ENCODE measurements at places on chromosomes 11 and 22.

GRCh38 chr22:48631288-48631863 lies 1196.3 kb downstream of the BRD1 start:
- no peak for DNase-seq

- DNase-seq, result no peak
Measured at GRCh38 chr11:109972181-109972715, 120.9 kb upstream of the ZC3H12C start.

GRCh38 chr11:44658506-44658850 lies 68.3 kb upstream of the TSPAN18 start:
- no peak for DNase-seq

DNA sequence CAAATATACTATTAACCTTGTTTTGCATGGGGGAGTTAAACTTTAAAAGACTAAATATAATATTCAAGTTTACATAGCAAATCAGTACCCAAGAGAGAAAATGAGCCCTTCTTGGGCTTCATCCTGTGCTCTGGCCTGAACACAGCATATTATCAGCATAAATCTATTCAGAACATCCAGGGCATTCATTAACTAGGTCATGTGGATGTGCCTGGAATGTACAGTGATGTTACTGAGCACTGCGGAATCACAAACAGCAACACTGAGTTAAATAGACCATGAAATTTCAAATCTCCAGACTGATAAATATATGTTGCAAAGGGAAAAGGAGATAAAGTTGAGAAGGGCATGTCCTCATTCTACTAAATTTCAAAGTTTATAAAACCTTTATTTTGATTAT lies 426.4 kb downstream of the AASDHPPT start:
- no peak for DNase-seq

DNA sequence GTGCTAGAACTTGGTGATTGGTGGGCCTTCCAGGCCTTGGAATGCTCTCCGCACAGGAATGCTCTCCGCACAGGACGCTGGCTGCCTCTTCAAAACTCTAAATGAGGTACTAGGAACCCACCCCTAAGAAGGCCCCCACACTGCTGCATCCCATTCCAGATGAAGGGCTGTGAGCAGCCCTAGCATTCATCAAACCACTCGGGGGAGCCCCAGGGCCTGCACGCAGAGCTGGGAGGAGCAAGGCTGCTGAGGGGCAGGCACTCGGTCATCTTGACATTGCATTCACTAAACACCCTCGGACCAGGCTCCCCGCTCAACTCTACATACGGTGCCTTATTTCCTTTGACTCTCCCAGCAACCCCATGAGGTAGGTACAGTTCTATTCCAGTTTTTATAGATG lies 49.2 kb upstream of the EMID1 start:
- peak; percentile 6 for DNase-seq

DNA sequence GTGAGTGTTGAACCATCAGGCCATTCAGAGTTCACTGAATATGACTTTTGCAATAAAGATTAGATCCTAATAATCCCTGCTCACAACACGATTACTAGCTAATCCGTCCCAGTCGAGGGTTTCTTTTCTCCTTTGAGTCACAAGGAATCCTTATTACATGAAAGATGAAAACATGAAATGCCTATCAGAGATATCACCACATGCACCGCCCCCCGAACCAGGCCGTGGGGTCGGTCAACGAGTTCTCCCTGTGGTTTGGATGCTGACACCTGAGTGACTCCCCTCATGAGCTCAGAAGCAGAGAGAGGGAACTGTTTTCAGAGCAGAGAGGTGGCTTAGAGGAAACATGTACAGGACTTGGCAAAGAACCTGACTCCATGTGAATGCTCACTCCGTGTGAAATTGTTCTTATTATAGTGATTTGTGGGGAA lies 263.3 kb downstream of the ETS1 start:
- no peak for DNase-seq

DNA sequence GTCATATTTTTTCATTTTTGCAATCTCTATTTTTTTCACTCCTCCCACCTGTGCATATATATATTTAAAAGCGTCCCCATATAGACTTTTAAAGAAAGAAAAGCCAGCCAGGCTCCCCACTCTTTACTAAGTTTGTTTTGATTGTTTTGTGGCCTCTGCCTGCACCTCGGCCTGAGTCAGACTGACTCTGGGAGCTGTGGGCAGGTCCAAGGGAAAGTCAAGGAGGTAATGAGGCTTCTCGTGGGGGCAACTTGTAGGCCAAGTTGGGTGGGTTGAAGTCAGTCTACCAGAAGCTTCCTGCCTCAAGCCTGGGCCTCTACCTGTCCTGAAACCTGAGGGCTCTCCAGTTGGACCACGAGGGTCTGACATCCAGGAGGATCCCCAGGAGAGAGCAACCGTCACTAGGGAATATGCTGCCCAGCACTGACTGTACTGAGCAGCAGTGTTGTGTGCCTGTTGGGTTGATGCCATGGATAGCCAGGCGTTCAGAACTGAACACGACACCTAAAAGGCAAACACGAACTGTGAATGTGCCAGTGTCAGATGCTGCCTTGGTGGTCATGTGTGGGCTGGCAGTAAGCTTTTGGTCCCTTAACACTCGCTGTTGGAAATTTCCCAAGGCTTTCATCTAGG lies 58.8 kb downstream of the BMAL1 start:
- no peak for DNase-seq

DNA sequence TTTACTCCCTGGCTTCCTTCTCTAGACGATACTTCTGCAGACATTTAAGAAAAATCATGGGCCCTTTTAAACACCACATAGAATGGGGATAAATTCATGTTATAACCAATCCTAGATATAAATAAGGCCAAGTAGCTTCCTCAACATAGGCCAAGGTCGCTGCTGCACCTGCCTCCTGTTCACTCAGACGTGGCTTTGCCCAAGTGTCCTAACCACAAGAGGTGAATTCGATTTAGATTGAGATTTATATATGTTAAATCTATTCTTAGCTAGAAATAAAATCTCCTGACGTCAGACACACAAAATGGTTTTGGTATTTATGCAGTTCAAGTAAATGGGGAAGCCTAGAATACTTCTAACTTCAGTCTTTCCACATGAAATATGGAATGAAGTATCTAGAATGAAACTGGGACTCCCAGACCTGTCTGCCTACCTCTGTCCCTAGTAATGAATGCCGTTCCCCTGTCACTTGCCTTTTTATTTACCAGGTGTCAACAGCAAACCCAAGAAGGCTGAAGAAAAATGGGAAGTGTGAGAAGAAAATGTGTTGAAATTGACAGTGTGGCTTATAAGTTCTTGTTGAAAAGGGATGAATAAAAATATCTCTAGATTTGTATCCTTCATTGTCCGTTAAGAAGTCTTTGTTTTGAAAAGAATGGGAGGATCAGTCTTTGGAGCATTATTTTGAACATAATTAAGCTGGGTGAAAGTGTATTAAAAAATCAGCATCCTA lies 131.8 kb downstream of the HIPK3 start:
- DNase-seq, result no peak

DNA sequence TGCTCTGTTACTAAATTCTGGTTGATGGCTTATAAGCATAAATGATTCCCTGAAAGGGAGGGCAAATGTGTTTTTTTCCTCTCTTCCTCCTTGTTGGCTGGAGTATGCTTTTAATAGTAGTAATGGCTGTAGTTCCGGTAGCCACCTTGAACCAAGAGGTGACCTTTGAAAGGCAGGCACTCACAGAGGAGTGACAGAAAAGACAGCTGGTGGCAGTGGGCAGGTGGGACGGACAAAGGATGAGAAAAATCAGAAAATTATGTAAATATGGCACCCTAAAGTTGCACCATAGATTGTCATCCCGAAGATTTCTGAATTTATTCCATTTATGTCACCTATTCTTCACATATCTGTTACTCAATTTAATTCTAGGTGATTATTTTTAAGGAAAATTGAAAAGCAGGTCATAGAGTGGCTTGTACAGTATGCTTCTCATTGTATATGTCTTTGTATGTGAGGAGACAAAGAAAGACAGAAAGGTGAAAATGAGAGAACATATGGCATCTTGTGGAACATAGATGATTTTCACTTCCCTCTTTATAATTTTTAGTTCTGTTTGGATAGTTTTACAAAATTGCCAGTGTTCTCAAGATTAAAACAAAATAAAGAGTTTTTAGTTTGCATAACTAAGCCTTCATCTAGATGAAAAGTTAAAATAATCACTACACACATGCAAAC lies 17.0 kb downstream of the CASP12 start:
- DNase-seq, result no peak

DNA sequence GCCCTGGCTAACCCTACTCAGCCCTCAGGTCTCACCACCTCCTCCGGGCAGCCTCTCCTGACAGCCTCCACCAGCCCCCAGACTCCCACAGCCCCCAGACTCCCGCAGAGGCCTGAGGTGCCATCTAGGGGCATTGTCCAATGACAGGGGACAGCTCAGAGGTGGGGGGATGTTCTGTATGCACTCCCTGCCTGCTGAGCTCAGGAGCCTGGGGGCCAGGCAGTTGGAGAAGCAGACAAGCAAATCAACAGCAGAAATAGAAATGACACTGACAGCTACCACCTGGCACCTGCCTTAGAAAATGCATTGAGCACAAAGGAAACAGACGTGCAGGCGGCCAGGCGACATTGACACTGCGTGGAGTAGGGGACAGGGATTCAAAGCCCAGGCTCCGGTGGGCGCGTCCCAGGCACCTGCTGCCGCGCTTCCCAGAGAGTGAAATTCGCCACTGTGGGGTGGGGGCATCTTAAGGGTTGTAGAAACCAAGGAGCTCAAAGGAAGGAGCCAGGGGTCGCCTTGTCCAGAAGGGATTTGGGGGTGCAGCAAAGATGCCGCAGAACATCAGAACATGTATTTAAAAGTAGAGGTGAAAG lies 22.5 kb upstream of the WNT7B start:
- no peak for DNase-seq

GRCh38 chr22:45270095-45271020 lies 14.4 kb upstream of the UPK3A start:
- no peak for DNase-seq

DNA sequence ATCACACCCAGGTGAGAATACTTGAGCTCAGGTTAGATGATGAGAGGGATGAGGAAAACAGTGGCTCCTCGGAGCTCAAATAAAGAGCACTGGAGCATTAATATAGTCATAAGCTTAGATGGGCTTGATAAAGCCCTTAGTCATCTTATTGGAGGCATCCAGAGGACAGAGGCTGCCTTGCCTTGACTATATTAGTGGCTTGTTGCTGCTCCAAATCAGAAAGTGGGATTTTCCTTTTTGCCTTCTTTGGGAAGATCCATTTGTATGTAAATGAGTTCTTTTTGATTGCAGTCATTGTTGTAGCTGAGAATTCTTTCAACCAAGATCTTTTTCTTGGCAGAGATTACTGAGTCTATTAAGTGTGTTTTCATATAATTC lies 18.9 kb downstream of the ADM start:
- DNase-seq, result no peak

- DNase-seq, result no peak
Measured at GRCh38 chr11:111566324-111566723, 25.8 kb downstream of the LAYN start.

GRCh38 chr11:502288-503178 lies 4.5 kb downstream of the RNH1 start:
- DNase-seq, result no peak

- DNase-seq, result no peak
Measured at GRCh38 chr11:18611196-18611595, 11.6 kb downstream of the MISFA start.

DNA sequence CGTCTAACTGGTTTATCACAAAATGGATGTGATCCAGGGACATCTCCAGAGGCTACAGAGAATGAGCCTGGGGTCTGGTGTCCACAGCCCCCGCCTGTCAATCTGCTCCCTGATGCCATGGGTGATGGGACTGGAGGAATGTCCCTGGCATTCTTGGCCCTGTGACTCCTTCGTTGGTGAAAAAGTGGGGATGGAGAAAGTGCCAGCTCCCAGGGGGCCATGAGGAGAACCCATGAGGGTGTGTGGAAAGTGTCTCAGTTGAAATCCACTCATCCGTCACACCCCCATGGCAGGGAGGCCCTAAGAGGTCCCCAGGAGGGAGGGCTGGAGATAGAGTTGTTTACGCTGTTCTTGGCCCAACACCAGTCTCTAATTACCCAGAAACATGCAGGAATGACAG lies 322.0 kb downstream of the CTTN start:
- no peak for DNase-seq

DNA sequence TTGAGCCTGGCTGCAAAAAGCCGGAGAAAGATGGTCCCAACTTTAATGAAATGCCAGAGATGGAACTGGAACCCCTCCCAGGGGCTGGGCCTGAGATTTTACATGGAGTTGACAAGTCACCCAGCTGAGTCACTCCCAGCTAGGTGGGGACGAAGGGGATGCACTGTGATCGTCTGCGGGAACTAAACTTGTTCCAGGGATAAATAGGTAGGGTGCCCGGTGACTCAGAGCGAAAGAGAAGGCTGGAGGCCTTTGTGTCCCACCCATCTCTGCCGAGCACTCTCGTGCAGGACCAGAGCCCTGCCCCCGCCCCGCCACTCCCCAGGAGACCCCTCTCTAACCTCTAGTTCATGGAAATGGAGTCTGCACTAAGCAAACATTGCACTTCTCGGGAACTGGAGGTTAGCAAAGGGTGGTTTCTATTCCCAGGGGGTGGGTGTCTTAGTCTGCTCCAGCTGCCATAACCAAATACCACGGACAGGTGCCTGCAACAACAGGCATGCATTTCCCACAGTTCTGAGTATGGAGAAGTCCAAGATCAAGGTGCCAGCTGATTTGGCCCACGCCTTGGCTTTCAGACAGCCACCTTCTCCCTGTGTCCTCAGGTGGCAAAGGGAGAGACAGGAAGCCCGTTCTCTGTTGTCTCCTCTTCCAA lies 60.7 kb upstream of the FADD start:
- DNase-seq, result no peak

DNA sequence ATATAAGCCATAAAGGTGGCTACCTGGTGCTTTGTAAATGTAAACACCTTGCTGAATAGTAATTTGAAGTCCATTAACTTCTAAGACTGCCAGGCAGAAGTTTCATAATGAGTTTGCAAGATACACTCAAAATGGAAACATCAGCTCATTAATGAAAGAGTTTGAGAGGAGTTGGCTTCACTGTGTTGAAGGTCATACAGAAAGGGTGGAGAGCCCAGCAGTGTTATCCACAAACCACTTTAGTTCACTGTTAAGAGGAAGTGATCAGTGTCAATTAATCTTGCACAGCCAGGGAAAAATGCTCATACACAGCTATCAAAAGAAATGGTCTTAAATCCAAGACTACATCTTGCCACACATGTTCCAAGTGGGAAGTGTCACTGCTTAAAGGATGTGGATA lies 689.4 kb downstream of the JRKL start:
- no peak for DNase-seq

DNA sequence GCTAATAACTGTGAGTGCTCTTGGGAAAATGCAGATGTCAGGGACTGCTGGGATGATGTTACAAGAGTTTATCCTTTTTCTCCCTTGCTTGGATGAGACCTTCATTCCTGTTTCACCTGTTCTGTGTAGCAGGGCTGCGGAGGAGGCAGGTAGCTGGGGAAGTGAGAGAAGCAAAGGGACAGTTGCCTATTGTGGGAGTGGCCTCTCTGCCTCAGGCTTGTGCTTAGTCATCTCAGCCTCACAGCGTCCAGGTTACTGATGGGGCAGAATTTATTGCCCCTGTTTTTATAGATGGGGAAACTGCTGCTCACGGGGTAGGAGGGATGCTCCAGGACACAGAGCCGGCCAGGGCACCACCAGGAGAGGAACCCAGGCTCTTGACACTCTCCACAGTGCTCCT lies 1.7 kb downstream of the STX3 start:
- no peak for DNase-seq

GRCh38 chr11:71991494-71991893 lies 7.2 kb upstream of the IL18BP start:
- no peak for DNase-seq

All from T-helper 2 cell (primary cell).